Adrenal gland (tissue), 19 donors: ENCODE measurements at places on chromosomes 6 and 20. TPM values are rescaled to one million over a fixed set of nuclear protein-coding genes. Genes with fewer than 3 reads are reported as not detected.

GRCh38 chr6:16056263-16056870, 72.5 kb upstream of the MYLIP start:
- H3K36me3 ChIP-seq, result no peaks in the 10 kb centered on the region
- peaks cover 9% of the 10 kb centered on the region for H3K4me1 ChIP-seq
- no peaks in the 10 kb centered on the region for H3K27me3 ChIP-seq
- no peak overlapping the region for H3K4me3 ChIP-seq
- H3K27ac ChIP-seq, result no peak overlapping the region
- DNase-seq, result peak; percentile 8

GRCh38 chr20:10667077-10667401, 6.8 kb downstream of the JAG1 start:
- no peak for DNase-seq
- no peak overlapping the region for H3K4me3 ChIP-seq
- peaks cover 32% of the 10 kb centered on the region for H3K4me1 ChIP-seq
- H3K27ac ChIP-seq, result no peak overlapping the region
- H3K27me3 ChIP-seq, result no peaks in the 10 kb centered on the region

The C6orf118 gene
- total RNA-seq, result not detected

The LAMA4 gene
- 102 TPM for total RNA-seq

DNA sequence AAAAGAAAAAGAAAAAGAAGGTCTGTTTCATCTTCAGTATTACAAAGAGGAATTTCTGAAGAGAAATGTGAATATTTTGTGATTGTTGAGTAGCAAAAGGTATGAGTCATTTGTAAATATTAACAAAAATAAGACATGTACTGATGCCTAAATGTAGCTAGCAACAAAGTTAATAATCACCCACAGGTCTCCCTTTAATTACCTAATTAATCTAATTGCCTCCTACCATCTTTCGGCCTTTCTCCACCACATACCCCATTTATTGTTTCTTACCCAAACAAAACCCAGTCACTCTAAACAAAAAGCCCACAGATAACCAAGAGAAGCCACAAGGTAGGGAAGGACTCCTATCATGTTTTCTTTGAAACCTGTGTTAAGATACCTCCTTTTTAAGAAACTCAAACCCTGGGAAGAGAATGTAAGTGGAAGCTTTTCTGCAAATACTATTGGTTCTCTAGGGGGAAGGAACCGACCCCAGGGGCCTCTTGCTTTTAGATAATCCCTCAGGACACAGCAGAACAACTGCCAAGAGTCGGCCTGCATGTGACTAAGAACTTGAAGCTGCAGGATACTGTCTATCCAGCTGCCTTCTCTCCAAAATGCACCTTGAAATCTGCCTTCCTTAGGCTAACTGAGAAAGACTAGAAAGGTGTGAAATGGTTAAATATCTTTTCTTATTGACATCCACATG, 16.1 kb upstream of the STK38 start:
- DNase-seq, result no peak
- H3K36me3 ChIP-seq, result no peaks in the 10 kb centered on the region
- H3K27me3 ChIP-seq, result no peaks in the 10 kb centered on the region
- H3K4me1 ChIP-seq, result no peaks in the 10 kb centered on the region
- no peak overlapping the region for H3K27ac ChIP-seq

- no peaks in the 10 kb centered on the region for H3K4me1 ChIP-seq
- DNase-seq, result peak; percentile 79
- no peaks in the 10 kb centered on the region for H3K27me3 ChIP-seq
- H3K36me3 ChIP-seq, result no peaks in the 10 kb centered on the region
Observed at GRCh38 chr20:1491281-1491840, at the start of gene SIRPB2. Gene SIRPB2, minus strand, starts transcription at chr20:1491420. Its CDS starts 61 bp downstream, at chr20:1491359.

DNA sequence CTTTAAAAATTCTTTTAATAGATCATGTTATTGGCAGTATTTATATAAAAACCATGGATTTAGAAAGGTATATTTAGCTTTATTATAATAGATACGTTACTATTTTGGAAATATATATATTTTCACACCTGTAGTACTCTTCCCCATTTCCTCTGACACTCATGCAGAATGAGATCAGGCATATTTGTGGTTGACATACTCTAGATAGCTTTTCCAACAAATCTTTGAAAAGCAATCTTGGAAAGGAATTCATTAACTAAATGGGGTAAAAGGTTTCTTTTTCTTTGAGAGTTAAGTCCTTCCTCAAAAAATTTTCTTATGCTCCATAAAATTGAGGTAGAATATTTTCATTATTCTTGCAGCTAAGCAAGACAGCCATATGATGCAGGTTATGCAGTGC, 14.5 kb downstream of the ASF1A start:
- H3K27me3 ChIP-seq, result no peaks in the 10 kb centered on the region
- H3K4me3 ChIP-seq, result no peak overlapping the region
- no peak for DNase-seq
- no peaks in the 10 kb centered on the region for H3K4me1 ChIP-seq
- no peak overlapping the region for H3K27ac ChIP-seq
- H3K36me3 ChIP-seq, result peaks cover 29% of the 10 kb centered on the region

GRCh38 chr6:160972111-160972510, 19.5 kb upstream of the MAP3K4 start:
- no peak overlapping the region for H3K4me3 ChIP-seq
- H3K27me3 ChIP-seq, result no peaks in the 10 kb centered on the region
- H3K36me3 ChIP-seq, result no peaks in the 10 kb centered on the region

GRCh38 chr20:48742233-48742632, 85.6 kb downstream of the PREX1 start:
- H3K27ac ChIP-seq, result no peak overlapping the region
- H3K27me3 ChIP-seq, result no peaks in the 10 kb centered on the region
- no peak for DNase-seq
- peaks cover 4% of the 10 kb centered on the region for H3K4me1 ChIP-seq

The AGER gene
- total RNA-seq, result 3.4 TPM

GRCh38 chr6:166296035-166296883, 11.9 kb downstream of the PRR18 start:
- no peaks in the 10 kb centered on the region for H3K4me1 ChIP-seq
- peaks cover 5% of the 10 kb centered on the region for H3K27me3 ChIP-seq
- no peak for DNase-seq
- no peak overlapping the region for H3K27ac ChIP-seq

The MMP24 gene
- total RNA-seq, result 2.3 TPM

The NCOA7 gene
- 27.9 TPM for total RNA-seq

The FLRT3 gene
- total RNA-seq, result 0.43 TPM

DNA sequence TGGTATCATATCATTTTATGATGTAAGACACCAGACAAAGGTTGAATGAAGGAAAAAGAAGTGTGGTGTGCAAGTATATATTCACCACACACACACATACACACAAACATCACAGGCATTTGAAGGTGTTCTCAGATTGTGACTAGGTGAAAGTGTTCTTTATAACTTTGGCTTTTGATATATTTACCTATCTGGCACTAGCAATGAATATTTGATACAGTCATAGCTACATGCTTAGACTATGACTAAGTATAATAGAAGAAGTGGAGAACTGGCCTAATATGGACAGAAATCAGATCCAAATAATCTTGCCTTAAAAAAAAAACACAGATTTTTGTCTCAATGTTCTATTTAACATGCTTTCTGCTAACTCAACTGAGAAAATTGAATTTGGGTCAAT, 809.9 kb downstream of the KIF16B start:
- no peaks in the 10 kb centered on the region for H3K4me1 ChIP-seq
- DNase-seq, result no peak
- no peak overlapping the region for H3K4me3 ChIP-seq

GRCh38 chr6:148250975-148251685, 91.5 kb upstream of the SASH1 start:
- H3K4me3 ChIP-seq, result no peak overlapping the region
- no peak overlapping the region for H3K27ac ChIP-seq
- DNase-seq, result no peak
- H3K4me1 ChIP-seq, result no peaks in the 10 kb centered on the region
- H3K36me3 ChIP-seq, result no peaks in the 10 kb centered on the region

DNA sequence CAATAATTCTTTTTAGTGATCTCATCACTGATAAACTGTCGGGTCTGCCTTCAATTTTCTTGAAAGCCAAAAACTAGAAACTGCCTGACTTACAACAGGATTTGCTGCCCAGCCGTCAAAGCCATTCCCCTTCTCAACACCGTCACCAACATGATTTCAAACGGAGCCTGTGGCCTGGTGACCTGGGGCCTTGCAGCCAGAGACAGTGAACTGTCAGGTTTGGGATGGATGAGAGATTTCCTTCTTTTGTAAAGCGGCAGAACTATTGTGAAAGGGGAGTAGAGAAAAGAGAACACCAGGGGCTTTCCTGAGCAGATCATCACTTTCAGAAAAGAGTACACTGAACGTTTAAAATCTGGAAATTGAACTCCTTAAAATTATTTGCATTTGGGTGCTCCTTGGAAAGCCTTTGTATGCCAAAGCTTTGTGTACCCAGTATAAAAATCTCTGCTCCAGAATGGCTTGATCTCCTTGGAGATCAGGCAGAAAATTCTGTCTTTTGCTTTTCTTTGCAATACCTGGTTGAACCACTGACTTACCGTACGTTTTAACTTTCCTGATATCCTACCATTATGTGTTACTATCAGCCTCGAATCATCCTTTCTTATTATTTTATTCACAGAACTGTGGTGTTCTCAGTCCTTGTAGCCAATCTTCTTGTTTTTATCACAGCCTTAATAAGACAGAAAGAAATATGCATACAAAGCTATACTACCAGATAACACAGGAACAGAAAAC, 125.2 kb downstream of the PACRG start:
- DNase-seq, result no peak
- no peak overlapping the region for H3K27ac ChIP-seq
- no peaks in the 10 kb centered on the region for H3K27me3 ChIP-seq

DNA sequence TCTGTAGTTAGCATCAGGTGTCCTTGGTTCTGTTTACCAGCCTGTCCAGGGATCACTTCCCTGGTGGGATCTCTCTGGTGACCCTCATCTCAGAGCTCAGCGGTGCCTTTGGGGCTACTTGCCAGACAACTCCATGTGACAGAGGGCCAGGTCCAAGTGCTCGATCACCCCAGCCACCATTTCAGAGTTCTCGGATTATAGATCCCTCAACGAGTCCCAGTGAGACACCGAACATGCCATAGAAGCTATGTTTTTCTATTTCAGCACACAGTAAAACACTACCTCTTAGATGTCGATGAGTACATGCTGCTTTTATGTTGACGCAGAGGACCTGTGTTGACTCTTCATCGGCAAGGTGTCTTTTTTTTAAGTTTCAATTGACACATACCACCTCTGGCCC, 170.1 kb upstream of the AKAP12 start:
- no peak for DNase-seq
- no peaks in the 10 kb centered on the region for H3K27me3 ChIP-seq
- H3K4me3 ChIP-seq, result no peak overlapping the region
- no peaks in the 10 kb centered on the region for H3K36me3 ChIP-seq

DNA sequence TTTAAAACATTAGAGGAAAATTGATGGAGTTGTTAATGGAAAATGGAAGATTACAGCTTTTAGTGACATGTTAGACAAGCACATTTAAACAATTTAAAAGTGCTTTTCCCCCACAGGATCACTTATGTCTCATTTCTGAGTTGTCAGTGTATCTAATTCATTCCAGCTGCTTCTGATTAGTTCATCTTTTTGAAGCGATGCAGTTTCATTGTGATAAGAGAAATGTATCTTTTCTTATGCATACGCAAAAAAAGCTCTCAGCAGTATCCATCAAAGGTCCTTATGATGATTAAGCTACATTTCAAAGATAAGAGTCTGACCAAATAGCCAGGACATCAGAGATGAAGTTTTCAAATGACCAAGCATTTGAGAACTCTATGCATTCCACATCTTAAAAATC, 572.6 kb upstream of the SYNCRIP start:
- no peaks in the 10 kb centered on the region for H3K4me1 ChIP-seq
- no peaks in the 10 kb centered on the region for H3K27me3 ChIP-seq
- no peak overlapping the region for H3K27ac ChIP-seq
- H3K4me3 ChIP-seq, result no peak overlapping the region
- no peaks in the 10 kb centered on the region for H3K36me3 ChIP-seq

DNA sequence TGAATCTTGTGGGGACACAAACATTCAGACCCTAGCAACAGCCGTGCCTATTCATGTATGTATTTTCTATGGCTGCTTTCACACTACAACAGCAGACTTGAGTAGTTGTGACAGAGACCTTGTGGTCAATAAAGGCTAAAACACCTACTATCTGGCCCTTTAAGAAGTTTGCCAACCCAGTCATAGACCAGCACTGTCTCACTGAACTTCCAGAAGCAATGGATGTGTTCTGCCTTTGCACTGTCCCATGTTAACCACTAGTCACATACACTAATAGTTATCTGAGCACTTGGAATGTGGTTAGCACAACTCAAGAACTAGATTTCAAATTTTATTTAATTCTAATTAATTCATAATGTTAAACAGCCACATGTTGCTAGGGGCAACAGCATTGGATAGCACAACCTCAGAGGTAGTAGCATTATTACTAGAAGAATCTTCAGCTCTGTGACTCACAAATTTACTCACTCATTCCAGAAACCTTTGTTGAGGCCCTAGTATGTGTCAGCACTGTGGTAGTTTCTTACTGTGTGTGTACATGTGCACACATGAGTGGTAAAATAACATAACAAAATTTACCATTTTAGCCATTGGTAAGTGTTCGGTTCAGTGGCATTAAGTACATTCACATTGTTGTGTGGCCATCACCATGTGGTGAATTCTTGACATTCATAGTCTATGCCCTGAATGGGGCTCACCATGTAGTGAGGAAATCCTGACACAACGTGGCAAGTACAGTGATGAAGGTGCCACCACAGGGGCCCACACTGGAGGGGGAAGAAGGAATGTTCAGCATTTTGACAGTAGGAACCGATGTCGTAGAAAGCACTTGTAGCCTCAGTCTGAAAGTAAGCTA, 107.3 kb downstream of the CEP57L1 start:
- H3K4me1 ChIP-seq, result no peaks in the 10 kb centered on the region
- no peak overlapping the region for H3K27ac ChIP-seq
- no peaks in the 10 kb centered on the region for H3K27me3 ChIP-seq
- H3K36me3 ChIP-seq, result no peaks in the 10 kb centered on the region

GRCh38 chr6:161169035-161169434, 104.8 kb downstream of the AGPAT4 start:
- no peaks in the 10 kb centered on the region for H3K36me3 ChIP-seq
- no peak for DNase-seq
- H3K27ac ChIP-seq, result no peak overlapping the region

The DEFB113 gene
- not detected for total RNA-seq

- H3K4me1 ChIP-seq, result no peaks in the 10 kb centered on the region
- H3K36me3 ChIP-seq, result no peaks in the 10 kb centered on the region
- no peak overlapping the region for H3K4me3 ChIP-seq
- DNase-seq, result no peak
- H3K27me3 ChIP-seq, result no peaks in the 10 kb centered on the region
Observed at GRCh38 chr20:39433466-39433865, 471.3 kb downstream of the DHX35 start.
